ENCODE measurements at places on chromosomes 11 and 22. TPM values are rescaled to one million over a fixed set of nuclear protein-coding genes. Genes with fewer than 3 reads are reported as not detected.

Gene KRTAP5-9
- polyA plus RNA-seq: not detected

Gene MAPK8IP2
- polyA plus RNA-seq: not detected

Gene CALCA
- not detected for polyA plus RNA-seq

Gene TMEM86A
- 0.92 TPM for polyA plus RNA-seq

Measured in immature natural killer cell (primary cell).